Fibroblast of the conjunctiva (primary cell): ENCODE measurements at places on chromosomes 16 and 17.
A peak's percentile ranks its signal among the peaks of the same experiment; 100 is the strongest.

DNA sequence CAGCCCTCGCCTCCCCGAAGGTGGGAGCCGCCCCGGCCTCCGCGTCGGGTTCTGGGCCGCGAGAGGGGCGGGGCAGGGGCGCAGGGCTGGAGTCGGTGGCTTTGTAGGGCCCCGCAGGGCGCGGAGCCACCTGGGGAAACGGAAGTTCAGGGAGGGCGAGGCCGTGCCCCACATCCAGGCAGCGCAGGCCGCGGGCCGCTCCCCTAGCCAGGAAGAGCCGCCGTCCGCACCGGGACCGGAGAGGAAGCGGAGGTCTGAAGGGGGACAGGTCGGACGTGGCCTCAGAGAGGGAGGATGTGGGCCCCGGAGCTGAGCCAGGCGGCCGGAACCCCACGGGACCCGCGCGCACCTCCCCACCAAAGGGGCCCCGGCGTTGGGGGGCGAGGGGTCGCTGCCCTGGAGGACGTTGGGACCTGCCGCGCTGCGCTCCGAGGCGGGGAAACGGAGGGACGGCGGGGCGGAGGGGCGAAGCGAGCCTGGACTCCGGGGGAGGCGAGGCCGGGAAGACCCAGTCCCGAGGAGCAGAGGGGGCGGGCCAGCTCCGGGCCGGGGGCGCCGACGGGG, 482 bp upstream of the SLC16A3 start:
- DNase-seq = no peak

- no peak for DNase-seq
These were observed 4.4 kb downstream of the NTAN1 start for GRCh38 chr16:15051387-15051951.

GRCh38 chr17:48563867-48564187, 14.3 kb downstream of the HOXB4 start:
- no peak for DNase-seq

DNA sequence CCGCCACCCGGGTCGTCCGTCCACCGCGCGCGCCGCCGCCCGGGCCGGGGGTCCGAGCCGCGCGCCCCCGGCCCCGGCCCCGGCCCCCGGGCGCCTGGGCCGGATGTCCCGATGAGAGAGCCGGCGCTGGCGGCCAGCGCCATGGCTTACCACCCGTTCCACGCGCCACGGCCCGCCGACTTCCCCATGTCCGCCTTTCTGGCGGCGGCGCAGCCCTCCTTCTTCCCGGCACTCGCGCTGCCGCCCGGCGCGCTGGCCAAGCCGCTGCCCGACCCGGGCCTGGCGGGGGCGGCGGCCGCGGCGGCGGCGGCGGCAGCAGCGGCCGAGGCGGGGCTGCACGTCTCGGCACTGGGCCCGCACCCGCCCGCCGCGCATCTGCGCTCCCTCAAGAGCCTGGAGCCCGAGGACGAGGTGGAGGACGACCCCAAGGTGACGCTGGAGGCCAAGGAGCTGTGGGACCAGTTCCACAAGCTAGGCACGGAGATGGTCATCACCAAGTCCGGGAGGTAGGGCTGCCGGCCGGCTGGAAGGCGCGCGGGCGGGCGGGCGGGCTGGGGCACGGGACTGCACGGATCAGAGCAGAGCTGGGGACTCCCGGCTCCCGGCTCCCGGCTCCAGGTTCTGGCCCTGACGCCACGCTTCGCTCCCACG, 548 bp downstream of the TBX2 start:
- no peak for DNase-seq

GRCh38 chr17:34481779-34482178, 97.6 kb upstream of the TMEM132E start:
- no peak for DNase-seq

GRCh38 chr17:7478276-7479212, 887 bp downstream of the ZBTB4 start:
- DNase-seq = no peak

- no peak for DNase-seq
These were observed 6.4 kb downstream of the TBX4 start for GRCh38 chr17:61458421-61459141.

- no peak for DNase-seq
These were observed 285.2 kb downstream of the CPPED1 start for GRCh38 chr16:12518241-12519175.

DNA sequence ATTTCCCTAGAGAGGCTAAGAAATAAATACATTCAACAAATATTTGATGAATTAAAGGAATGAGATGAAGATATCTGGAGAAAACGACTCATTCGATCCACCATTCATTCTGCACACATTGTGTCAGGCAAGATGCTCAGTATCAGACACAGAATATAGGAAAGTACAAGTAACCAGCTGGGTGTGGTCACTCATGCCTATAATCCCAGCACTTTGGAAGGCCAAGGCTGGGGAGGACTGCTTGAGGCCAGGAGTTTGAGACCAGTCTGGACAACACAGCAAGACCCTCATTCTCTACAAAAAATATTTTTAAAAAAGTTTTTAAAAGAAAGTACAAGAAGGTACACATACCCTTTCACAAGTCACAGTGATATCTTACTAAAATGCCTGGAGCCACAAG, 42.3 kb downstream of the CRLF3 start:
- no peak for DNase-seq

GRCh38 chr17:48067245-48067644, 19.1 kb downstream of the NFE2L1 start:
- DNase-seq = no peak

DNA sequence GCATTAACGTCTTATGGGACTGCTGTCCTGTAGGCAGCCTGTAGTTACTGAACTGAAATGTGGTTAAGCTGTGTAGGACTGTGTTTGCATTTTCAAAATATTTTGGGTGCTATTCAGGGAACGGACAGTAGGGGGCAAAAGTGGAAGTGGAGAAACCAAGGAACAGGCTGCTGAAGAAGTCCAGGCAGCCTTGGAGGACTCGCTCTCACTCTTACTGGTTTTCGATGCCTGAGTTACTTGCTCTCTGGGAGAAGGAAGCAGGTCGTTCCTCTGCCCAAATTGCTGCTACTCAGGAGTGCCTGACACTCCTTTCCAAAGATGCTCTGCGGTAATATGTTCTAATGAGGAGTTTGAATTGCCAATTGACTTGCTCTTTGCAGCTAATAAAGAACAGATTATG, 64.5 kb upstream of the RBFOX1 start:
- no peak for DNase-seq

GRCh38 chr17:38619937-38620550, 14.3 kb upstream of the SRCIN1 start:
- DNase-seq = no peak

- DNase-seq = no peak
These were observed 7.7 kb upstream of the ITGA3 start for GRCh38 chr17:50048146-50048720.

GRCh38 chr17:73552300-73553048, 91.8 kb downstream of the SDK2 start:
- DNase-seq = no peak

DNA sequence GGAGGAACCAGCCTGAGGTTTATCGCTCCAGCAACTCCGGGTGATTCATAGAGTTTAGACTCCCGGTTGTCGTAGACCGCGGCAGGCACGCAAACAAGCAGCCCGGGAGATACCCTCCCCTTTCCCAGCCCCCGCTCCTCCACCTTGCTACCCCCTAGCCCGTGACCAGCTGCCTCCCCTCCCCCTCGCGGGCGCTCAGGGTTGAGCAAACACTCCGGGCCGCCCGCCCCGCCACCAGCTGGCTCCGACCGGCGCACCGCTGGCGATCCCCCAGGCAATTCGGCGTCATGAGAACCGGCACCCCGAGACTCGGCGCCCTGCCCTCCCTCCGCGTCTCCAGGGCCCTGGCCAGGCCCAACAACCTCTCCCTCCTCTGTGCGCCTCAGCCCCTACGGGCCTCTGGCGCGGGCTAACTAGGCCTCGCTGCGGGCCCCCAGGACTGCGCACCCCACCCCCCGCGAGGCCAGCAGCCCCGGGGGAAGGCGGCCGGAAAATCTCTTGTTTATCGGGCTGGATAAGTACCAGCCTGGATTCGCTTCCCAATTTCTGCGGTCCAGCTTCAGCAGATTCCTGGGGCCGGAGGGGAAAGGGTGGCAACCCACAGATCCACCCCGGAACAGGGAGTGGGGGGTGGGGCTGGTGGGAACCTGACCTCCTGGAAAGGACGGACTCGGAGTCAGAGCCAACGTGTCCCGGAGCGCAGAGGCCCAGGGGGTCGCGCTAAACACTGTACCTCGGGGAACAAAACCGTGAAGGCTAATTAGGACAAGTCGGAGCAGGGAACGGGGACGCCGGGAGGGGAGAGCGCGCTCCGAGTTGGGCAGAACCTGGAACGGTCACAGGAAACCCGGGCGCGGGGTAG, 951 bp upstream of the GPRC5C start:
- DNase-seq = no peak

DNA sequence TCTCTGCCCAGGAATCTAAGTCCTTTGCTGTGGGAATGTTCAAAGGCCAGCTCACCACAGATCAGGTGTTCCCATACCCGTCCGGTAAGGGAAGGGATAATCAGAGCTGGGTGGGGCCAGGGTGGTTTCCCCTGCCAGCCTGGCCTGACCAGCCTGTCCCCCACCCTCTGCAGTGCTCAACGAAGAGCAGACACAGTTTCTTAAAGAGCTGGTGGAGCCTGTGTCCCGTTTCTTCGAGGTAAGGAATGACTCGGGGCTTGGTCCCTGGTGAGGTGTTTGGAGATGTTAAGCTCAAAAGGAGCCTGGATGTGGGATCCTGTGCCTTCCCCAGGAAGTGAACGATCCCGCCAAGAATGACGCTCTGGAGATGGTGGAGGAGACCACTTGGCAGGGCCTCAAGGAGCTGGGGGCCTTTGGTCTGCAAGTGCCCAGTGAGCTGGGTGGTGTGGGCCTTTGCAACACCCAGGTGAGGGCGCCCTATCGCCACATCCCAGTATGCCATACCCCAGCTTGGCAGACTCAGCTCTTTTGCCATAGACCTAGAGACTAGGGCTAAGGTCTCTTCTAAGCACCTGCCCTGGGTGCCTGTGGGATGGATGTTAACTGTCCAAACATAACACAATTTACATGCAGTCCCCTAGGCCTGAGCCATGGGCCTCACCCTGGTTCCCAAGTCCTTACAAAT, 997 bp downstream of the ACADVL start:
- DNase-seq = peak; percentile 46

GRCh38 chr17:78342449-78343186, 17.3 kb downstream of the SOCS3 start:
- DNase-seq = peak; percentile 77

DNA sequence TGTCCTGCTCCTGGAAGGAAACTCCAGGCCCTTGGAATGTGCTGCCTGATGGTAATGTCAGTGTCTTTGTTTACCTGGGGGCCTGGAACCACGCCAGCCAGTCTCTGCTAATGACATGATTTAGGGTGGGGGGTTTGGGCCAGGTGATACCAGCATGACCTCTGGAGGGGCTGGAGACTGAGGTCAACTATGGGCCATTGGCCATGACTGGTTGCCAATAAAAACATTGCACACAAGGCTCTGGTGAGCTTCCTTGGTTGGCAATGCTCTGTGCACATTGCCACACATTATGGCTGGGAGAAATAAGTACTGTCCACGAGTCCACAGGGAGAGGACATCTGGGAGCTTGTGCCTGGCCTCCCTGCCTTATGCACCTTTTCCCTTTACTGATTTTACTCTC, 52.5 kb downstream of the LITAF start:
- DNase-seq = no peak

- no peak for DNase-seq
These were observed 7.7 kb upstream of the SRRM2 start for GRCh38 chr16:2744711-2745110.

- peak; percentile 74 for DNase-seq
These were observed 6.4 kb downstream of the CUEDC1 start for GRCh38 chr17:57948555-57949420.

DNA sequence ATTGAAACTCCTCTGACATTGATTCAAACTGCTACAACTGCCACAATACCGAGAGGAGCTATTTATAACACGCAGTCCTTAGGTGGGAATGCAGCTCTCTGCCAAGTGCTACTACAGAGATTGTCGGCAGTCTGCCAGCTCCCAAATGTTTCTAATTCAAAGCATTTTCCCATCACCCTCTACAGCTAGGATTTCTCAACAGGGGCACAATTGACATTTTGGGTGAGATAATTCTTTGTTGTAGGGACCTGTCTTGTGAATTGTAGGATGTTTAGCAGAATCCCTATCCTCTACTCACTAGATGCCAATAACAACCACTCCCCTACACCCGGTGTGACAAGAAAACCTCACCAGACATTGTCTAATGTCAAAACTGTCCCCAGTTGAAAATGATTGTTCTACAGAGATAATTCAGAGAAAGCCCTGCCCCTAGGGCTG, 7.8 kb upstream of the N4BP1 start:
- peak; percentile 53 for DNase-seq

DNA sequence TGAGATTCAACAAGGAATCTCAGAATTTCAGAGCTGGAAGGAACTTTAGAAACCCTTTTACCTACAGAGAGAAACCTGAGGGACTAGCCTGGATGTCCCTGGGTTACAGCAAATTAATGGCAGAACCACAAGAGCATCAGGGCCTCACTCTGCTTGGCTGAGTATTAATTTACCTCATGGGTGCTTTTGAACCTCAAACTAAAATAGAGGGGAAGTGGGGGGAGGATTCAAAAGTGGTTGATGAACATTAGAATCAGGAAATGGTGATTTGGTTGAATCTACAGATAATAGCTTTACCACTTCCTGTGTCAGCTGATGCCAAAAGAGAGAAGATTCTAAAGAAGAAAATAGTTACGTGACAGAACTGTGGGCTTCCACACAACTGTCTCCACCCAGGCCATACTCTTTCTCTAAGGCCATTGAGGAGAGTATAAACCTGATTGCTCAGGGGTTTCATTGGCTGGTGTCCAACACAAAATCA, 11.3 kb upstream of the SKAP1 start:
- no peak for DNase-seq

GRCh38 chr17:49146620-49147306, 14.2 kb downstream of the B4GALNT2 start:
- DNase-seq = peak; percentile 92

DNA sequence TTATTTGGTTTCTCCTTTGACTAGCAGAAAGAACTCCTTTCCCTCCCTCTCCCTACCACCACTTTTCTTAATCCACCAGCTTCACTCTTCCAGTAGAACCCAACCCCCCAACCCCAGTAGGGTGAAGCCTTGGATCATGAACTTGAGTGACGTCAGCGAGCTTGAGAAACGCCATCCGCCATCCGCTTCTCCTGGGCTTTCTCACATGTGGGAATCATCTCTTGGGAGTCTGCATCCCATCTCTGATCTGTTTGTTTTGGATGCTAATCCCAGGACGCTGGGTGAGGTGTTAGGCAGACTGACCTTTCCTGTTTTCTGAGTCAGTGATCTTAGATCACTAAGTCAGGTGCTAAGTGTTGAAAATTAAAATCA, 16.0 kb upstream of the SOX9 start:
- DNase-seq = no peak
